ENCODE measurements at places on chromosomes 5 and 9. TPM values are rescaled to one million over a fixed set of nuclear protein-coding genes. Genes with fewer than 3 reads are reported as not detected.
A peak's percentile ranks its signal among the peaks of the same experiment; 100 is the strongest.

The TMEM215 gene
- not detected for total RNA-seq

The C9 gene
- not detected for total RNA-seq

The SAXO1 gene
- not detected for total RNA-seq

The RNF208 gene
- total RNA-seq = 5.3 TPM

The BNC2 gene
- total RNA-seq = not detected

The IZUMO3 gene
- total RNA-seq = not detected

- no peak overlapping the region for H3K4me3 ChIP-seq
- peaks cover 10% of the 10 kb centered on the region for H3K4me1 ChIP-seq
- peaks cover 4% of the 10 kb centered on the region for H3K36me3 ChIP-seq
- no peak for DNase-seq
- no peak overlapping the region for H3K27ac ChIP-seq
These were observed 36.3 kb upstream of the MTAP start for GRCh38 chr9:21766096-21766495.

- no peak overlapping the region for H3K4me3 ChIP-seq
- no peaks in the 10 kb centered on the region for H3K27me3 ChIP-seq
- no peak overlapping the region for H3K27ac ChIP-seq
- no peaks in the 10 kb centered on the region for H3K36me3 ChIP-seq
- no peaks in the 10 kb centered on the region for H3K4me1 ChIP-seq
These were observed 666.7 kb upstream of the CDH18 start for GRCh38 chr5:20654746-20655145.

GRCh38 chr9:91845879-91846278 lies 104.1 kb downstream of the ROR2 start:
- H3K36me3 ChIP-seq = peaks cover 4% of the 10 kb centered on the region
- peaks cover 88% of the 10 kb centered on the region for H3K27me3 ChIP-seq
- no peak overlapping the region for H3K4me3 ChIP-seq

GRCh38 chr5:31090467-31090866 lies 103.0 kb upstream of the CDH6 start:
- no peaks in the 10 kb centered on the region for H3K36me3 ChIP-seq
- no peak overlapping the region for H3K27ac ChIP-seq
- no peak overlapping the region for H3K4me3 ChIP-seq
- DNase-seq = no peak

DNA sequence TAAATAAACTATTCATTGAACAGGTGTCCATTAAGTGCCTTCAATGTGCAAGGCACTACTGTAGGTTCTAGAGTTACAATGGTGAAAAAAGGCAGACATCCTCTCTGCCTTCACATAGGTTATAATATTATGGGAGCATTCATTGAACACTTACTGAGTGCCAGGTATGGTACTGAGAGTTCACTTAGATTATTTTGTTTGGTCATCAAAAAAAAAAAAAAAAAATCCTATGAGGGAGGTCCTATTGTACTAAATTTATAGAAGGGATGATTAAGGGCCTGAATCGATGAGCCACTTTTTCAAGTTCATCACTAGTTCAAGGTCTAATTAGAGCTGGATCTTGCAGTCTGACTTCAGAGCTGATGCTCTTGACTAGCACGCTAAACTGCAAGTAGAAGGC lies 22.8 kb upstream of the PANK3 start:
- H3K27ac ChIP-seq = no peak overlapping the region
- peaks cover 7% of the 10 kb centered on the region for H3K36me3 ChIP-seq
- DNase-seq = no peak
- H3K4me1 ChIP-seq = no peaks in the 10 kb centered on the region
- peaks cover 31% of the 10 kb centered on the region for H3K27me3 ChIP-seq

DNA sequence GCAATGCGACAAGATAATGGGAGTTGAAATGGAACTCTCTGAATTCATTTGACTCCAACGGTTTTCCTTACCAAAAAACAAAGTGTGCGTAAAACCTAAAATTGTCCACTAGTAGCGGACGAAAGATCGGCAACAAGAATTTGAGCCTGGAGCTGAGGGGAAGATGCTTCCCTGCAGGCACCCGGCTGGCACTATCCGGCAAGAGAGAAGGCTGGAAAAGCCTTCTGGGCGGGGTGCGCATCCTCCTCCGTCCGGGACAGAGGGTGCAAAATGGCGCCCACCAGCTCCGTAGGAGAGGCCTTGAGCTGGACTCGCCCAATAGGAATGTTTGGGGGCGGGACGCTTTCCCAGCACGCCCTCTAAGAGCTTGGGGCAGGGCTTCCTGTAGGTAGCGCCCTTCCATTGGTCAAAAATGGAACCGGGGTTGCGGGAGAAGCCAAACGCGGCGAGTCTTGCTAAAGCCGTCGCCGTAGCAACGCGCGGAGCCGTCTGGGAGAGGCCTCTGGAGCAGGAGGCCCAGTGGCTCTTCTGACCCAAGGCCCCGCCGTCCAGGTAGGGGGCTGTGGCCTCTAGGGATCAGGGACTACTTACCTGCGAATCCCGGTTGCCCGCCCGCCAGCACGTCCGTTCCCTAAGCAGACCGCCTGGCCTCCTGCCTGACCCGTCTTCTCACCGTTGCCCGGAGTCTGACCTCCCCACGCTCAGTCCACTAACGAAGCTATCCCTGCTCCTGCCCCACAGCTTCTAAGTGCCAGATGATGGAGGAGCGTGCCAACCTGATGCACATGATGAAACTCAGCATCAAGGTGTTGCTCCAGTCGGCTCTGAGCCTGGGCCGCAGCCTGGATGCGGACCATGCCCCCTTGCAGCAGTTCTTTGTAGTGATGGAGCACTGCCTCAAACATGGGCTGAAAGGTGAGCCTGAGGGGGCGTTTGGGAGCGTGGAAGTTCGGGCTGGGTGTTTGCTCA lies 9.2 kb downstream of the RUFY1 start:
- peak; percentile 87 for DNase-seq
- peak overlapping the region; percentile 91 for H3K4me3 ChIP-seq
- H3K4me1 ChIP-seq = peaks cover 18% of the 10 kb centered on the region
- H3K27ac ChIP-seq = peak overlapping the region; percentile 97

GRCh38 chr9:126108240-126108639 lies 218.4 kb upstream of the MVB12B start:
- H3K27ac ChIP-seq = no peak overlapping the region
- H3K4me1 ChIP-seq = peaks cover 2% of the 10 kb centered on the region
- no peak for DNase-seq
- H3K27me3 ChIP-seq = peaks cover 57% of the 10 kb centered on the region
- no peak overlapping the region for H3K4me3 ChIP-seq
- peaks cover 3% of the 10 kb centered on the region for H3K36me3 ChIP-seq

DNA sequence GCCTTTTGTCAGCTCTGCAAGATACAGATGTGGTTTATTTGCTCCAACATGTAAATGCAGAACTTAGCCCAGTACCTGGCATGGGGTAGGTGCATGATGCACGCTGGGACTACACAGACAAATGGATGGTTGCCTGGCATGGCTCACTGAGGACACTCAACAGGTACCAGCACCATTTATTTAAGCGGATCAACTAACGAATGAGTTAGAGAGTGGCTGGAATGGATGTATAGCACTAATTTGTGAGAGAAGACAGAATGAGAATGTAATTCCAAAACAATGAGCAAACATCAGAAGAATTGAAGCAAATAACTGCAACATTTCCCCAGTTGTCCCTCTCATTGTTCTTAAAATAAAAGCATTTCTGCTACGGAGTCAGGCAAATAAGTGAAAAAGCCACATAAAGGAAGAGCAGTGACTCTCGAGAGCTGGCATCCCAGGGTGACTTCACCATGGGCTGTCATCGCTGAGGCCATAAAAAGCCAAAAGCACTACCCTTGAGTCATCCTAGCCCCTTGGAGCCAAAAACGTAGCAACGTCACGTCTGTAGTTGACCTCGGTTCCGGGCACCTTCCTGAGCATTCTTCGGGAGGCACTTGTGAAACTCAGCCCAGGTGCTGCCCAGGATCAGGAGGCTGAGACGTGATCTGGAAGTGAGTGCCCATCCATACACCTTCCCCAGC lies 290.3 kb downstream of the NSG2 start:
- H3K4me1 ChIP-seq = peaks cover 2% of the 10 kb centered on the region
- H3K36me3 ChIP-seq = peaks cover 2% of the 10 kb centered on the region
- no peak for DNase-seq
- H3K27ac ChIP-seq = no peak overlapping the region

DNA sequence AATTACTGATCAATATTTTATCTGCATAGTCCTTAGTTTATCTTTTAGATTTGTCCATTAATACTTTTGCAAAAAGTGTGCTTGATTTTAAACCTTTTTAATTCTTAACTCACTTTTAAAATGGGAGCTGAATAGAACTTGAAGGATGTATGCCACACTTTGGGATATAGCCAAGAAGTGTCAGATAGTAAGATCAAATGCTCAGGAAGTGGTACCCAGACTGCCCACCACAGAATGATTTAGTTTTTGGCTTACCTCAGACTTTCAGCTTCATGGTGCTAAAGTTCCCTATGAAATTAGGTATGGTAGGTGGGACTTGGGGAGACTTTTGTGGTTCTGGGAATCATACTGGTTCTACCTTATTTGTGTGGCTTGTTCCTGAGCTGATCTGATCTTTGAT lies 14.7 kb downstream of the FOCAD start:
- no peaks in the 10 kb centered on the region for H3K27me3 ChIP-seq
- no peak for DNase-seq

- no peaks in the 10 kb centered on the region for H3K36me3 ChIP-seq
- H3K4me1 ChIP-seq = no peaks in the 10 kb centered on the region
- no peak overlapping the region for H3K27ac ChIP-seq
- DNase-seq = no peak
These were observed 55.7 kb upstream of the DPYSL3 start for GRCh38 chr5:147565524-147565923.

- H3K4me1 ChIP-seq = no peaks in the 10 kb centered on the region
- peaks cover 10% of the 10 kb centered on the region for H3K27me3 ChIP-seq
- no peak overlapping the region for H3K4me3 ChIP-seq
- H3K36me3 ChIP-seq = no peaks in the 10 kb centered on the region
- no peak overlapping the region for H3K27ac ChIP-seq
These were observed 334.9 kb upstream of the DAB2 start for GRCh38 chr5:39759701-39760100.

DNA sequence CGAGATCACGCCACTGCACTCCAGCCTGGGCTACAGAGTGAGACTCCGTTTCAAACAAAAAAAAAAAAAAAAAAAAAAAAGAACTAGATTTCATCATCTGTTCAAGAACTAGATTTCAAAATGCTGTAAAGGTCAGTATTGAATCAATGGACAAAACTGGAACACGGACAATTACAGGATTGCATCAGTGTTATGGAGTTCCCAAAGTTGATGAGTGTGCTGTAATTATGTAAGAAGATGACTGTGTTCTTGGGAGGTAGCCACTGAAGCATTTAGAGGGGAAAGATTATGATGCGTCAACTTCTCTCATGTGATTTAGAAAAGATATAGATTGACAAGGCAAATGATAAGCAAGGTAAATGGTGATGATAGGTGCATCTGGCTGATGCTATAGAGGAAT lies 6.5 kb downstream of the FAM240B start:
- no peak for DNase-seq
- no peak overlapping the region for H3K4me3 ChIP-seq
- peaks cover 64% of the 10 kb centered on the region for H3K27me3 ChIP-seq
- no peak overlapping the region for H3K27ac ChIP-seq
- no peaks in the 10 kb centered on the region for H3K4me1 ChIP-seq
